T follicular helper cell (primary cell): ENCODE measurements at places on chromosomes 7 and 10.

GRCh38 chr7:2471022-2471329 lies 5.2 kb downstream of the GRIFIN start:
- DNase-seq: no peak

DNA sequence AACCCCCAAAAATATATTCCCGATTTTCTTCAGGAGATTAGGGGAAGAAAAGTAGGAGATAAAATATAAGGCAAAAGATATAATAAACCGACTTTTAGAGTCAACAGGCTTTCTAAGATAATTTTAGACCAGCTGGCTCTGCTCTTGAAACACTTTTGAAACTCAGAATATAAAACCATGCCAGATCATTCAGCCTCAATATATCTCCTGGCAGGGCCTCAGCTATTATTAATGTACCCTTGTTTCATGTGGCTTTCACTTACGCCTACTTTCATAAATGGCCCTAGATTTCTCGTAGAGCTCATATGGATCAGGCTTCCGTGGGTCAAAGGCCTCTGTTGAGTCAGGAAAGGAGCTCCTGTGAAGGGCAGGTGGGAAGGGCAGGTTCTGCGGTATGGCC lies 396.0 kb downstream of the PHTF2 start:
- DNase-seq: no peak

GRCh38 chr10:82874671-82875070 lies 999.7 kb downstream of the NRG3 start:
- no peak for DNase-seq

DNA sequence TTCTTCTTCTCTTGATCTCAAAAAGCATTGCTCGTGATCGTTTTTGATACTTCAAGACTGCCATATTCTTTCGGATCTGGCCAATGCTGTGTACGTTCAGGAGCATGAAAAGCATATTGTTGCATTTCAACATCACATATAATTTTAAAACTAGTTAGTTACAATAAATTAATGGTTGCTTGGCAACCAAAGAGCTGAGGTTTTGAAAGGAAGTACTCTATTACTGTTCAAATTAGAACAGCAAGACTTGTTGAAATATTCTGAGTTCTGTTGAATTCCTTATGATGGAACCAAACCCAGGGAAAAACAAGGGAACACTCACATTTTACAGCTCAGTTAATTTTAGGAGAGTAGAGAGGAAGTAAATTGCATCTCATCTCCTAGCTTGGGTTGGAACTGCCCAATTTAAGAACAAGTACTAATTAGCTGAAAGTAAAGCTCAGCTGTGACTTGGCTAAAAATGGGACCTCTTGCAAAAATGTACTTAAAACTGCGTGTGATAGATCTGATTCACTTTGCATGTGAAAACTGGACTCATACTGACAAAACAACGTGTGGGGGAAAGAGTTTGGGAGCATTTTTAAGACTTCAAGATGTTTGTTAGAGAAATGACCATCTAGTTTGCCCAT lies 21.2 kb downstream of the OR9A2 start:
- no peak for DNase-seq

GRCh38 chr10:24305551-24306506 lies 96.9 kb downstream of the KIAA1217 start:
- DNase-seq: no peak

DNA sequence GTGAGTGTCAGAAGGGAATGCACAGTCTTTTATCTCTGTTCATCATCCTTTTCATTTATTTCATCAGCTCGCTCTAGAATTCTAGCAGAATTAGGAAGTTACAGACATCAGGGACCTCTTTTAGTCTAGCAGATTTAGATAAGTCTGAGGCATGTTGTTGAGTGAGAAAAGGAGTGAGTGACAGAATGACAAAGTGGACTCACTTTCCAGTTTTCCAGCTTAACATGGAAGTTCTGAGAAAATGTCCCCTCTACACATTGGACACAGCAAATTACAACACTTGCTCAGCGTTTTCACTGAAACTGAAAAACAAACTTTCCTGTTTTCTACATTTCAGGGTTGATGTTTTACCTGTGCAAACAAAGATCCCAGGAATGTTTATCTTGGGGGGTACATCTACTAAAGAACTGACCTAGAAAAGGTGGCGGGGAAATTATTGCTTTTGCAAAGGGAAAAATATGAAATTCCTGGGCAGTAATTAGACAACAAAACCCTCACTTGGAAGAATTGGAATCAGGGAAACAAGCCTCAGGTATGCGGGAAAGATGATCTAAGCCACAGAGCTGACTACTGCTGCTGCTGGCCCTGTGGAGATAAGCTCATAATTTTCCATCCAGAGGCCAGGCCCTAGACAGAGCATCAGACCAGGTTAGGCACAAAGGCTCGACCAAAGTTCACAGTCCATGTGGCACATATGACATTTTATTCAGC lies 14.6 kb upstream of the CYP3A5 start:
- DNase-seq: no peak

- DNase-seq: no peak
Measured at GRCh38 chr7:100163006-100163531, 4.5 kb upstream of the TRAPPC14 start.

GRCh38 chr10:48699011-48699627 lies 14.4 kb downstream of the WDFY4 start:
- DNase-seq: no peak

DNA sequence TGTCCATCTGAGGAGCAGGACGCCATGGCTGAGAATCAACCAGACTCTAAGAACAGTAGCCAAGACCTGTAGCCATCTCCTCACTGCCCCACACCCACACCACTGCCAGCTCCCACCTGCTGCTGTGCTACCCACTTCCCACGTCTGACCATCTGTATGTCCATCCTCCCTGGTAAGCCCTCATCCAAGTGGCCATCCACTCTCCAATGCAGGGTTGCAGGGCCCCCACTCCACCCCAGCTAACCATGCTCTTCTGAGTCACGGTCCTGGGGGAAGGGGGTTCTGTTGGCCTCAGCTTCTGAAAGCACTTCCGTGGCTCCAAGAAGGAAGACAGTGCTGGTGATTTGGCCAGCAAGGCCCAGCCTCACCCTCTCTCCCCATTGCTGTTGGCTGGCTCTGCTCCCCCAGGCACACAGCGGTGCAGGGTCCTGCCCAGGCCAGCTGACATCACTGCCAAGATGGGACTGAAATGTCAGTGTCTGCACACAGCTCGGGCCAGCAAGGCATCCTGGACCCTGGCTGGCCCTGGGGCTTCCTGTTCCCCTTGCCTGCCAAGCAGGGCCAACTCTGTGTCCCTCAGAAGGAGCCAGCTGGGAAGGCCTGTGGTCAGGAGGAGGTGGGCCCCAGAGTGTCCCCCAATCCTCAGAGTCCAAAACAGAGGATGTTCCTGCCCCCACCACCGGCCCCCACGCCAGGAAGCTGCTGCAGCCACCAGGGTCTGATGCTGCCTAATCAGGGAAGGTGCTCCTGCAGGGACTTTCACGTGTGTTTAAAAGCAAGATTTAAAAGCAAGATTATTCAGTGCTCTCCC lies 17.5 kb downstream of the RASGEF1A start:
- no peak for DNase-seq

DNA sequence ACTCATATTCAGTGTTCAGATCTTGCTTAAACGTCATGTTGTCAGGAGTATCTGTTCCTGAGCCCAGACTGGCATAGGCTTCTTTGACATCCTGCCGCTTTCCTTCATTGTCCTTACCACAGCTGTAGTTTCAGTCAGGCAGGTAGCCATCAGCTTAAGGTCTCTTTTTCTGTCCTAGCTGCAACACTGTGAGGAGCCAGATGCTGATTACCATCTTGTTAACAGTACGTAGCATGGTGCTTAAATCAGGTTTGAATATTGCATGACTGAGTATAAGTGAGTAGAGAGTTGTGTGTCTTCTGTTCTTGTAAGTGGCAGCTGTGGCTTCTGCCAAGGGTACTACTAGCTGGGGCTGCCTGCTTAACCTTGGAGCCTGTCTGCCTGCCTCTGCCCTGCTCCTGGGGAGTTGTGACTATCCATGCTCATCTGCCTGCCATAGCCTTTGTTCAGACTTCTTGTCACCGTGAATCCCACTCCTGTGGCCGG lies 92.6 kb downstream of the MAPK8 start:
- no peak for DNase-seq

DNA sequence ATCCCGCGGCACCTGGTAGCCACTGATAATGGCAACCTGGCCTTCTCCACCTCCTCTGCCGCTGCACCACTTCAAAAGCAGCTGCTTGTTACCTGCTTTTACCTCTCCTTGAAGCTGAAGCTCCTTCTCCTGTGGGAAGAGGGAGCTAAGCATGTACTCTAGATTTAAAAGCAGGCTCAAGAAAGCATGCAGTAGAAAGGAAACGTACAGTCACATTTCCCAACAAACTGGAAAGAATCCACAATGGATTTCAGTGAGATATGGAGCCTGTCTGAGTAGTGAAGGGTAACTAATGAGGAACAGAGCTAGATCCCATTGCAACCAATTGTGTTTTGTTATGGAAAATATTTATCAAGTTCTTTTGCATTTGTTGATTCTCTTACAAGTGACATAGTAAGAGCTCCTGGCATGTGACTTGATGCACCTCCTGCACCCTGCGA lies 457.4 kb upstream of the GALNT17 start:
- DNase-seq: no peak

DNA sequence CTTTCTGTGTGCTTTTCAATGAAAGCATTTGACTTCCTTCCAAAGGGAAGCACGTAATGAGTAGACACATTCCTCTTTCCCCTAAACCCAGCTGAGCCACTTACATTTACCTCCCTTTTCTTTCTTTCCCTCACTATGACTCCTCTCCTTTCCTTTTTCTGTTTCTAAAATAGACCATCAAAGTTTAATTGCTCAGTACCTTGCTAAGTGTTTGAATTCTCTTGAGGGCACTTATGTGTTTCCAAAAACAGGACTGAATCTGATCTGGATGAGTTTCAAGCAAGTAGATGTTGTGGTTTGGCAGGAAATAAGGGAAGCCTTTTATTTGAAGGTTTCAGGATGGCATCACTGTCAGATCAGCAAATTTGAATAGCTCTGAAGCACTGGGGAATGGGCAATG lies 396.2 kb downstream of the REEP3 start:
- no peak for DNase-seq

GRCh38 chr7:15303357-15303756 lies 258.5 kb downstream of the AGMO start:
- no peak for DNase-seq

DNA sequence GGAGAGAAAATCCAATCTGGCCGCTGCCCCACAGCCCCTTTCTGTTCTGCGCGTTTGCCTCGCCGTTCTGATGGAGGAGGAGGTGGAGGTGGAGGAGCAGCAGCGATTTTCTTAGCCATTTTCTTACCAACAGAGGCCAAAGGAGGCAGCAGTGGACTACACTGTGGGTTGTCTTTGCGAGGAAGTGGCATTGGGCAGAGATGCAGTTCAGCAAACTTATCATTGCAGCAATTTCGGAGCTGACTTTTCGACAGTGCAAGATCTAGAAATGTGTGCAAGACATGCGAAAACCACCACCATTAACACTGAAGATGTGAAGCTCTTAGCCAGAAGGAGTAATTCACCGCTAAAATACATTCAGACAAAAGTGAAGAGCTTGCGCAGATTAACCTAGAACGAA lies 1.9 kb upstream of the ARL4A start:
- DNase-seq: peak; percentile 20

DNA sequence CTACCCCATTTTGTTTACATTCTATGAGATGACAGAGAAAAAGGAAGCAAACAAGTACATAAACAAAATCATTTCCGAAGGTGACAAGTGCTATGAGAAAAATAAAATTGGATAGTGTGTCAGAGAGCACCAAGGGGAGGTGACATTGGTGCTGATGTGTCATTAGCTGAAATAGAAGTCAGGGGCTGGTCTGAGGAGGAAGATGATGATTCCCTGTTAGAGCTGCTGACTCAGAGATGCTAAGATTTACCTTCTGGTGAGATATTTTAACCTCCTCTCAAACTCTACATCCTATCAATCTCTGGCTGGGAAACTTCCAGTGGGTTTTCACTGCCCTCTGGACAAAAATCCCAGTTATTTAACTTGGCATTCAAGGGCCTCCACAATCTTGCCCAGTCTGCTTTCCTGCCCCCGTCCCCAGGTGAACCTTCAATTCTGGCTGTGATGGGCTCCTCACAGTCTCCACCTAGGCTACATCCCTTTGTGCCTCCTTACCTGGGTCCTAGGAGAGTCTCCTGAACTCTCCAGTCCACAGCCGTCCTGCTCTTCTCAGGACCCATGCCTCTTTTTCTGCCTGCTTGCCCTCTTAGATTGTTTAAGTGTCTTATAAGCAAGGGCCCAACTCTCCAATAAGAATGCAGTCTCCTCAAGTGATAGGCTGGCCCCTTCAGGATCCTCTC lies 26.6 kb downstream of the DUSP5 start:
- DNase-seq: no peak

- no peak for DNase-seq
Measured at GRCh38 chr10:123229927-123230630, 75.9 kb downstream of the BUB3 start.

- peak; percentile 43 for DNase-seq
Measured at GRCh38 chr7:112449353-112449752, 907 bp upstream of the IFRD1 start.

- DNase-seq: no peak
Measured at GRCh38 chr7:36889182-36889581, 164.9 kb upstream of the AOAH start.

GRCh38 chr7:152675759-152676636 lies at the start of gene XRCC2:
Gene XRCC2 (minus strand): TSS chr7:152676141. CDS start chr7:152676079, 62 bp downstream.
- peak; percentile 91 for DNase-seq

DNA sequence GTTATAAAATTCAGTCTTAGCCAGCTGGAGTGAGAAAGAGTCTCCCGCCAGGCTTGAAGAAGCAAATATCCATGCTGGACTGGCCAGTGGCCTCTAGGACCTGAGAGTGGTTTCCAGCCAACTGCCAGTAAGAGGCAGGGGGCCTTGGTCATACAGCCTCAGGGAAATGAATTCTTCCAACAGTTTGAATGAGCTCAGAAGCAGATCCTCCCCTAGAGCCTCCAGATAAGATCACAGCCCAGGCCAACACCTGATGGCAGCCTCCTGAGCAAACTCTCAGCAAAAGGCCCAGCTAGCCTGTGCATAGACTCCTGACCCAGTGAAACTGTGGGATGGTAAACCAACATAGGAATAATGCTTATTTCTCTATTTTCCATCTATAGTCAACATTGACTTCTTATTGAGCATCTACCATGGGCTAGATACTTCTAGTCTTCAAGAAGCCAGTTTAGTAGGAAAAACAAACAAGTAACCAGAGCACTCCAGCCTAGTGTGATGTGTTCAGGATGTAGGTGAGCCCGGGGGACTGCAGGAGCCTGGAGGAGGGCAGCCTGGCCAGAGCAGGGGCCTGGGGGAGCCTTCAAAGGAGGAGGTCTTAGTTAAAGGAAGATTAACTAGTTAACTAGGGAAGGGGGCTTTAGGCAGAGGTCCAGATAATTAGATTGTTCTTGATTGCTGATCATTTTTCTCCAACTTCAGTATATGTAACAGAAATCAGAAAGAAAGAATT lies 115.4 kb upstream of the ADO start:
- no peak for DNase-seq
